ENCODE measurements at places on chromosomes 6 and 20.

- no peak for DNase-seq
Measured at GRCh38 chr20:2518558-2518957, 9.8 kb upstream of the ZNF343 start.

- DNase-seq = peak; percentile 66
Measured at GRCh38 chr6:84522135-84522549, 242.3 kb downstream of the TBX18 start.

DNA sequence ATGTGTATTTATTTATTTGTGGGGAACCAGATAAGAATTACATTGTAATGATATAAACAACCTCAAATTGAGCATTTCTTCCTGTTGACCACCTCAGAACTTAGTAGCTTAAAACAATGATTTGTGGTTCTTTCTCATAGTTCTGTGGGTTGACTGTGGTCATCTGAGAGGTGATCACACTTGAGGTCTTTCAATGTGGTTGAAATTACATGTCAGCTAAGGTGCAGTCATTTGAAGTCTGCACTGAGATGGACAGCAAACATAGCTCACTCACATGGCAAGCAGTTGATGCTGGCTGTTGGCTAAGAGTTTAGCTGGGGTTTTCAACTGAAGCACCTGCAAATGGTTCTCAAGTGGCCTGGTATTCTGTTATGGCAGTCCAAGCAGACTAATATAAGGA, 436.7 kb upstream of the MAP3K7 start:
- DNase-seq = no peak

DNA sequence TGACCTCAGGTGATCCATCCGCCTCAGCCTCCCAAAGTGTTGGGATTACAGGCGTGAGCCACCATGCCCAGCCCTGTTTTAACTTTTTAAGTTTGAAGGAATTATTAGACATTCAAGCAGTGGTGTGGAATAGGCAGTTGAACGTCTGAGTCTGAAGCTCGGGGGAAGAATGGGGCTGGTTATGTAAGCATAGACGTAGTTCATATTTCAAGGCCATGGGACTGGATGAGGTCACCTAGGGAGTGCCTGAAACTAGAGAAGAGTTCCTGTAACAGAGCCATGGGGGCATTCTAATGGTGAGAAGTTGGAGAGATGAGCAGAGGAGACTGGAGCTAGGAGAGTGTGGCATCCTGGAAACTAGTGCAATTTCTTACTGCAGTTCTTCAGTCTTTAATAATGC, 6.4 kb downstream of the CDKAL1 start:
- no peak for DNase-seq

GRCh38 chr20:48461091-48461734, 366.6 kb downstream of the PREX1 start:
- DNase-seq = no peak

DNA sequence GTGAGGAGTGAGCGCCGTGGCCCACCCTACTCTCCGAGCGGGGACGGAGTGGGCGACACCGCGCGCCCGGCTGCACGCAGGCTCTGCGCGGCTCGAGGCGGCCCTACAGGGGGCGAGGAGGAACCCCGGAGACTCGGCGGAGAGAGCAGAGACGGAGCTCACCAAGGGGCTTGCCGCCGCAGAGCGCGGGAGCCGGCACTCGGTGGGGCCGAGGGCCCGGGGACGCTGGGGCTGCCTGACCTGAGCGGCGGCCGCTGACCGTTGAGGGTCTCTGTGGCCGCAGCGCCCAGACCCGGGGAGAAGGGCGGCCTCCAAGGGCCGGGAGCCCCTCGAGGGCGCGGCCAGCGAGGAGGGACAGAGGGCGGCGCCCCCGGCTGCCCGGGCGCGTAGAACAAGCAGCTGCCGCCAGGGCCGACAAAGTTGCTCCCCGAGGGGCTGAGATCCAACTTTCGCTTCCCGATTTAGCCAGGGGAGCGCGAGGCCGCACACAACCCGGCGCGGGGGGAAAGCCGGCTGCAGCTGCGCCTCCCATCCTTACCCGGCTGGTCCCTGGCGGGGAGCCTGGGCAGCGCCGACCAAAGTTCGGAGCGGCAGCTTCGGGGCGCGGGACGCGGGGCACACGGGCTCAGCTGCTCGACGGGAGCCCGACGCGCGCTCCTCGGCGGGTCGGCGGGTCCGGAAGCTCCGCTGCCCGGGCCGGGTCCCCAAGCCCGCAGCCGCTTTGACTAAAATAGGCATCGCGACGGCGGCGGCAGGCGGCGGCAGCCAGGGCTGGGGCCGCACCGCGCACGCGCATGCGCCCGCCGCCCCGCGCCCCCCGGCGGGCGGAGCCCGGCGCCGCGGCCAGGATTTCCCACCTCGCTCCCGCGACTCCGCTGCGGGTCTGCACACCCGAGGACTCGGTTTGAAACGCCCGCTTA, 43.1 kb downstream of the POPDC3 start:
- DNase-seq = peak; percentile 64

GRCh38 chr20:19785173-19785982, 27.3 kb downstream of the RIN2 start:
- no peak for DNase-seq

DNA sequence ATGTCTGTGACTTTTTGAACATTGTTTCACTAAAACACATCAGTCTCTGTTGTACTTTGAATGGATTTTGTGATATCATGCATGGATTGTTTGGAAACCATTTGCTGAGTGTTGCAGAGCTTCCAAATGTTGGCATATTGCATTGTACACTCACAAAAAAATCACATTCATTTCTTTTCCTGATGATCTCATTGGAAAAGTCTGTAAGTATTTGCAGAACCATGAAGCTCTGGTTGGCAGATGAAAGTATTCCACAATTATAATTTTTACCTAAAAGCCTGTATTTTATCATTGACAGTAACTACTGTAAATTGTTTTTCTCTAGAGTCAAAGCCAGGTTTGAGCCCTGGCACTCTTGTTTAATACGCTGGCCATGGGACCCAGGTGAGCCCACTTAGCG, 42.1 kb downstream of the VAPB start:
- DNase-seq = no peak

- DNase-seq = no peak
Measured at GRCh38 chr6:142489722-142490610, 188.2 kb downstream of the ADGRG6 start.

Measured in RWPE1 (cell line).